ENCODE measurements at places on chromosomes 4 and X.

GRCh38 chr4:77065382-77065781 is 10.4 kb downstream of the CCNI start:
- no peak for DNase-seq

DNA sequence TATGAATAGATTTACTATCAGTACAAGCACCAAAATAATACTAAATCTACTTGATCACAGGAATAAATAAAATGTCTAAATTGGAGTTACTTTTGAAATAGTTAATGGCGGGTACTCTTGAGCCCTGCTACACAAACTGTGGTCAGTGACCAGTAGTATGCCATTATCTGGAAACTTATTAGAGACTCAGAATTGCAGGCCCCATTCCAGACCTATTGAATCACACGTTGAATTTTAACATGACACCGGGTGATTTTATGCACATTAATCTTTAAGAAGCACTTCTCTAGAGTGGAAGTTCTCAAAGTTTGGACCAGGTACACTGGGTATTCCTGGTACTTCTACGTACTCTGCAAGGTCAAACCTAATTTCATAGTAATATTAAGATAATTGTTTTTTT is 660.0 kb upstream of the POU3F4 start:
- no peak for DNase-seq

DNA sequence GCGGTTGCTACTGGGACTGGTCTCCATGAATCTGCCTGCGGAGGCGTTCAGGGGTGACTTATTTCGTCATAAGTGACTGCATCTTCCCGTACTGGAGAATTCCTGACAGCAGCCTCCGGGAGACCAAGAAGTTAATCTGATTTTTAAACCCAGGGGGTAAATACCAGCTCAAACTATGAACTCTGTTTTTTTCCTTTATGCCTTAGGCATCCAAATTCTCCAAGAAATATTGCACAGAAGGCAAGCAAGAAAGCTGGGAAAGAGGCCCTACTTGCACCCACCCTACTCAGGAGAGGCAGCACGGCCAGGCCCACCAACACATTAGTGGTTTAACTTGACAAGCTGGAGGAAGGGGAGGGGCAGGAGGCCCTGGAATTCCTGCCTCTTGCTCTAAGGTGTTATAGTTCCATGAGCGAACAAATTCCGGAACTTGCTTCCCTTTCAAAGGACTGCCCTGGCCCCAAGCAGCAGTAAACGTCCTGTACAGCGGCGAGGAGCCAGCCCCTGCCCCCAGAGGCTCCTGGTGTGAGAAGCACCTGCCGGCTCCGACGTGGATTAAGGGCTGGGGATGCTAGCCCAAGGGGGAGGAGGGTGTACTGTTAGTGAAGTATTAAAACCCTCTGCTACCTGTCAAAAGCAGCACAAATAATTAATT is 177.2 kb downstream of the AFAP1 start:
- DNase-seq, result no peak

DNA sequence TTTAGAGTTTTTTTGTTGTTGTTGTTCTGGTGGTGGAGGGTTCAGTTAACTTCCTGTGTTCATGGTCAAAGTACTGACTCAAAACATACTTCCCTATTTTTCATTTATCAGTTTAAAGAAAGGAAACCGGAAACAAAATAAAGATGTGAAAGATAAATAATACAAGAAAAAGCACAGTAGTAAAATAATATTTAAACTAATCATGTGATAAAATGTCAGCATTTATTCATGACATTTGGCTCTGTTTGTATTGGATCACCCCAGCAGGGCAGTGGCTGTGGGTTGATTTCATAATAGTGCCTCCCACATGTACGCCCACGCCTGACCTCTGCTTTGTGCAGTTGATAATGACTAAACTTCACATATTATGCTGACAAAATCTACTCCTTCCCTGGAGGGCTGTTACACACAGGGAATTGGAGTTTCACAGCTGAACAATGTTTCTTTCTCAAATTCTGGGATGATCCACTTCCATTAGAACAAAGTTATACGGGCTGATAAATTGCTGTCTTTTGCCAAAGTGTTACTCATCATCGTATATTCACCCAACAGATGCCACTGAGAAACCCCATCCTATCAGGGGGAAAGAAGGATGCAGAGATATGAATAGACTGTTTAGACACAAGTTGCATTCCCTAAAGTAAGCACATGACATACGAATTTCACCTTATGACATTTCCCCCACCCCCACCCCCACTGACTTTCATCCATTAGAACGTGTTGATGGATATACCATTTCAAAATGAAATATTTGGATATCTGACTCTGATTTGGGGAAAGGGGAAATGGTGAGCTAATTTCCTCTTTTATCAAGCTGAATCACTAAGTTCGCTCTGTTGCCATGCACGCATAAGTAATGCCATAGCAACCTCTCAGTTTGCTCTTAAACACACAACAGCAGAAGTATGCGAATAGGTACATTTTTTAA is 48.3 kb downstream of the AMELX start:
- DNase-seq, result no peak

DNA sequence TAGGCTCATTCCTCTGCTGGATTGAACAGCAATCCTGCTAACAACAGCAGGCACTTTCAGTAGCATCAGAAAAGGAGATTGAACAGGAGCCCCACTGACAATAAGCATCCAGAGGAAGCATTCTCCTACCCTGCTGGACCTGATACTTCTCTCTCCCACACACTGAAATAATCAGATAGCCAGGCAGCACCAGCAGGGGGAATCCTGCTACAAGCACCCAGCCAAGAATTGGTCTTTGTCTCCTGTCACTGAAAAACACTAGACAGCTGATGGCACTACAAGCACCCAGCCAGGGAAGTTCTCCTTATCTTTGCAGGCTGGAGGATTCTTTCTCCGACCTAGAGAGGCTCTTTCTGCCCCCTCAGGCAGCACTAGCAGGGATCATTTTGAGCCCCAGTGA is 444.3 kb upstream of the GRIA3 start:
- DNase-seq, result no peak

DNA sequence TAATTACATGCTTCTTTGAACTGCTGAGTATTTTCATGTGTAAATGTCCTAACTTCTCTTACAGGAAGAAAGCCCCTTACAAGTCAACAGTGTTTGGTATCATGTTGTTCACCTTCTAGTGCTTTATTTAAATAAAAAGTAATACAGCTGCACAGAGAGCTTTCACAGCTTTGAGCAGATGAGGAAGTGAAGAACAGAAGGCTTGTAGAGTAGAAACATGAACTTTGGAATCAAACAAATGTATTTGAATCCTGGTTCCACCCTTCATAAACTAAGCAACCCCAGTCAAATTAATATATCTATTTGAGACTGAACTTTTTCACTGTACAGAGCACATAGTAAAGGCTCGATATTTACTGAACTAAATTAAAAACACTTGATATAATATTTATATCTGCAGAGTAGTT is 120.5 kb downstream of the CAMK2D start:
- DNase-seq, result no peak

DNA sequence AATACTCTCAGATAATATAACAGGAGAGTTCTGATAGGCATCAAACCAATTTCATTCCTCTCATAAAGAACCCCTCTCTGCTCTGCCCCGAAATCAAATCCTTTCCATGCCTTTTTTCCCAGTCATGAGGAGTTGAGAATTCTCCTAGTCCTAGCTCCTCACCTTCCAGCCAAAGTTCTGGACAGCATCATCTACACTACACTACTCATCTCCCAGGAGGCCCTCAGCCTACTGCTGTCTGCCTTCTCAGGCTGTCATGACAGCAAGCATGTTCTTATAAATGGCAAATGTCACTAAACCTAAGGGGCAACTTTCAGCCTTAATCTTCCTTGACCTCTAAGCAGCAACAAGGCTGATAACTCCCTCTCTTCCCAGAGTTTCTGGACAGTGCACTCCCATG is 26.6 kb downstream of the MAPK10 start:
- DNase-seq, result no peak

Measured in stimulated activated CD4-positive, alpha-beta T cell treated with anti-CD3 and anti-CD28 coated beads, Interleukin-1b, Interleukin-23, amount 100 ng/mL, for 4 hours (primary cell).